ENCODE measurements at places on chromosomes 5 and 9.

DNA sequence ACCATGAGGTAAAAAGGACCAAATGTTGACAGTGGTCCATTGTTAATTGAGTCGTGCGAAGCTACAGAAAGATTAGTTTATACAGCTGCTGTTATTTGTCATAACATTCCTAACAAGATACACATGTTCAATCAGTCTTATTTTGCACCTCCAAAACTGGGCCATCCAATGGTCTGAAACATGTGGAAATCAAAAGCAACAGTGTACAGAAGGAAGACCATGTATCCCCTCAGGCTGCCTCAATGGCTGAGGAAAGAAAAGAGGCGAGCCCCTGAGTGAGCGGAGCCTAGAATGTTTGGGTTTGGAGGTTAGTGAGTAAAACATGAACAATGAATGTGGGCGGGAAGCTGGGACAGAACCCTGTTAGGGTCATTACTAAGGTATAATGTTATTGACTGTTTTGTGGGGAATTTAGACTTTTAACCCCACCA is 35.6 kb downstream of the NFIB start:
- H3K27ac ChIP-seq, result no peak overlapping the region
- no peaks in the 10 kb centered on the region for H3K27me3 ChIP-seq
- H3K36me3 ChIP-seq, result no peaks in the 10 kb centered on the region
- no peak for DNase-seq
- H3K4me3 ChIP-seq, result no peak overlapping the region

GRCh38 chr9:76562511-76562911 is 103.5 kb downstream of the GCNT1 start:
- H3K27ac ChIP-seq, result peak overlapping the region; percentile 4
- no peaks in the 10 kb centered on the region for H3K27me3 ChIP-seq
- DNase-seq, result no peak
- no peaks in the 10 kb centered on the region for H3K36me3 ChIP-seq
- H3K4me3 ChIP-seq, result no peak overlapping the region

DNA sequence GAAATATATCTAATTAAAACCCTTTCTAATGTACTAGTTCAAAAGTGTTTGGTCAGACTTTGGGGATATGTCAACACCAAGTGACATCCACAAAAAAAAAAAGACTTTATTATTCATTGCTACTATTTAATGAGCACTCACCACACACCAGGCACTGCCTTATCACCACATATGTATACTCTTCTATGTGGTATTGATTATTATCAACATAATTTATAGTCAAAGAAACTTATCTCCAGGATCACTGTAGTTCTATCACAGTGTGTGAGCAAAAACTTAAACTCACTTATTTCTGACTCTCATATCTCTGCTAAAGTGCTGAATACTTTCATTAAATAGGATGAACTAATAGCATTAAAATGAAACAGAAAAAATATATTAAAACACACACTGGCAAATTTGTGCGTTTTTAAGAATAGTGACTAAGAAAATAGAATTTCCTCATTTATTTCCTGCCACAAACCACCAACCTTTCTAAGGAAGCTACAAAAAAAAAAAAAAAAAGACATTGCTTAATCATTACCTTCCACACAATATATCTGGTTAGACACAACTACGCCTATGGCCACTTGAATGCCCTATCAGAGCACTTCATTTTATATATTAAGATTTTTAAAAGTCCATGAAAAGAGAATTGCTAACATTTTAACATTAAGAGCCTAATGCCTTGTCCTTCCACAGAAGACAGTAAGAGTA is 12.8 kb downstream of the SLCO4C1 start:
- no peaks in the 10 kb centered on the region for H3K36me3 ChIP-seq
- H3K27ac ChIP-seq, result no peak overlapping the region
- no peaks in the 10 kb centered on the region for H3K4me1 ChIP-seq

DNA sequence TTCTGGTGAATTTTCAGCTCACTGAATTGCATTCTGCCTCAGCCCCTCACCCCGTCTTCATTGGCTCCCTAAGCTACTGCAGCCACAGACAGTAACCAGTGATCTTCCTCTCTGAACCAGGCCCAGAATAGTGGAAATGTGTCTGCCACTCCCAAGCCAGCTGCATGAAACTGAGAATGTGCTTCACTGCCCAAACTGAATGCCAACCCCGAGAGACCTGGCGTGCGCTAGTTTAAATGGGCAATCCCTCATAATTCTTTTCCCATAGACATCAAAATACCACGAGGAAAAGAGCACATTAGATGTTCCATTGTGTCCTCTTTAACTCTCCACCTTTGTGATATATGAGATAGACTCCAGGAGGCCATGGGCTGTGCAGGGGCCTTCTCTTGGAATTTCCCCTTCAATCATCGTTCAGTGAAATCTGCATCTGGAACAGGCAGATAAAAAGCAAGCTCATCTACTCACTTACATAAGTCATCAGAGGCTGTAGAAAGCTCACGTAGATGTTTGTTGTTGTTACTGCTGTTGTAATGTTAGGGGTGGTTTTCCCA is 320.2 kb downstream of the NFIB start:
- no peaks in the 10 kb centered on the region for H3K36me3 ChIP-seq
- H3K4me1 ChIP-seq, result no peaks in the 10 kb centered on the region
- no peak overlapping the region for H3K27ac ChIP-seq
- DNase-seq, result no peak

DNA sequence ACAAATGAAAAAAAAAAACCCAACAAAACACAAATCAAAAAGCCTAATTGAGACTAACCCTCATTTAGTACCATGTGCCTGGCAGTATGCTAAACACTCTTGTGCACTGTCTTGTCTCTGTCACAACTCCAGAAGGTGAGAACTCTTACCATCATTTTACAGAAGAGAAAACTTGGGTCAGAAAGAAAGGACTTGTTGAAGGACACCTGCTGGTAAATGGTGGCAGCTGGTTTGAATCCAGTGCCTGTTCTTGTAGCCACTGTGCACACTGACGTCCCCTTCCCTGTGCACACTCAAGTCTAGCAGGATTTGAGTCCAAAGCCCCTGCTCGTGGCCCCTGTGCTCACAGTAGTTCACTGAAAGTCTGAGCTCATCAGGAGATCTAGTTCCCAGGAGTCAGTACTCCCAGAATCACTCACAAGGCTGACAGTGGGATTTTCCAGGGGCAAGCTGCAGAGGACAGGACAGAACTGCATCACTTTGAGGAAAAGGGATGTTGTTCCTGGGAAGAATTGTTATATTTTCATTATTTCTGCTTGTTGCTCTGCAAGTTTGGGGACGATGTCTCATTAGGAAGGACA is 43.0 kb upstream of the HSD17B4 start:
- H3K27ac ChIP-seq, result no peak overlapping the region
- no peaks in the 10 kb centered on the region for H3K36me3 ChIP-seq
- no peaks in the 10 kb centered on the region for H3K27me3 ChIP-seq
- peaks cover 5% of the 10 kb centered on the region for H3K4me1 ChIP-seq
- no peak overlapping the region for H3K4me3 ChIP-seq

- H3K4me3 ChIP-seq, result no peak overlapping the region
- H3K27me3 ChIP-seq, result no peaks in the 10 kb centered on the region
- H3K36me3 ChIP-seq, result no peaks in the 10 kb centered on the region
- H3K4me1 ChIP-seq, result no peaks in the 10 kb centered on the region
These were observed 69.3 kb downstream of the ANKRD31 start for GRCh38 chr5:75167345-75167744.

DNA sequence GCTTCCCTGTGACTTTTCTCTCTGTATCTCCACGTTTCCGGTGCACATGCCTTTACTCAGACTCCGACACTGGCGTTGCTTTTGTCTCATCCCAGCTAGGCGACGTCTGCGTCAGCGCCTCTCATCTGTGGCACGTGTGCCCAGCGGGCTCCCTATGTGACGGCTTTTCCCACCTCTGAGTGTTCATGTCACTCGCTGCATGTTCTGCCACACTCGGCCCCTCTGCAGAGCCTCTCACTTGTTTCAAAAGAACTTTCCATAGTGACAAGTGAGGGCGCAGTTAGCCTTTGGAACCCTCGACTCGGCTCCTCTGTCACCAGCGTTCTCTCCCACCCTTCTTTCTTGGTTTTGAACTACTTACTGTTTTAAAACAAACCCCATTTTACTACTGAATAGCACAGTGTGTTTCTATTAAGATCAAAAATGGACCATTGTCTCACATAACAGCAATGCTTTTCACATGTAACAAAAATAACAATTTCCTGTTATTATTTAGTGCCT is 113.4 kb upstream of the CACNA1B start:
- H3K36me3 ChIP-seq, result peaks cover 49% of the 10 kb centered on the region
- DNase-seq, result no peak
- H3K4me1 ChIP-seq, result peaks cover 7% of the 10 kb centered on the region
- H3K4me3 ChIP-seq, result no peak overlapping the region
- H3K27ac ChIP-seq, result no peak overlapping the region

GRCh38 chr9:5551368-5552150 is 41.2 kb downstream of the PDCD1LG2 start:
- H3K36me3 ChIP-seq, result no peaks in the 10 kb centered on the region
- no peak overlapping the region for H3K4me3 ChIP-seq
- no peaks in the 10 kb centered on the region for H3K4me1 ChIP-seq
- no peak for DNase-seq
- no peak overlapping the region for H3K27ac ChIP-seq

DNA sequence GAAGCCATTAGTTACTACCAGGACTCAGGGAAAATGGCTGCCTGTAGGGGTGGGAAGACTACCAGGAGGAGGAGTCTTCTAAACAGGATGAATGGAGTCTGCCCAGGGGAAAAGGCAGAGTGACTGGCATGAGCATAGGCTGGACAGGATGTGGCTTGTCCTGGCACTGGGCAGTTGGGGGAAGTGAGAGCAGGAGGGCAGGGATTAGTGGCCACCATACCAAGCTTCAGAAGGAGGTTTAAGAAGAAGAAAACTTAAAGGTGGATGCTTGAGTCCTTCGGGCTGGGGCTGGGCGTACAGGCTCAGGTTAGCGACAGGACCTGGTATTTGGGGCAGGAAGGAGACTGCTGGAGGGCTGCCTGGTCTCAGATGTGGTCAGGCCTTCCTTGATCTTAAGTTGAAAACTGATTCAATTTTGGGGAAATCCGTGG is 5.0 kb upstream of the NSD1 start:
- peak; percentile 44 for DNase-seq
- no peaks in the 10 kb centered on the region for H3K4me1 ChIP-seq
- H3K27ac ChIP-seq, result no peak overlapping the region
- no peaks in the 10 kb centered on the region for H3K36me3 ChIP-seq

GRCh38 chr5:56833325-56833724 is 18.0 kb downstream of the MAP3K1 start:
- no peak for DNase-seq
- no peaks in the 10 kb centered on the region for H3K36me3 ChIP-seq
- H3K27me3 ChIP-seq, result no peaks in the 10 kb centered on the region
- H3K4me1 ChIP-seq, result peaks cover 33% of the 10 kb centered on the region
- no peak overlapping the region for H3K4me3 ChIP-seq

DNA sequence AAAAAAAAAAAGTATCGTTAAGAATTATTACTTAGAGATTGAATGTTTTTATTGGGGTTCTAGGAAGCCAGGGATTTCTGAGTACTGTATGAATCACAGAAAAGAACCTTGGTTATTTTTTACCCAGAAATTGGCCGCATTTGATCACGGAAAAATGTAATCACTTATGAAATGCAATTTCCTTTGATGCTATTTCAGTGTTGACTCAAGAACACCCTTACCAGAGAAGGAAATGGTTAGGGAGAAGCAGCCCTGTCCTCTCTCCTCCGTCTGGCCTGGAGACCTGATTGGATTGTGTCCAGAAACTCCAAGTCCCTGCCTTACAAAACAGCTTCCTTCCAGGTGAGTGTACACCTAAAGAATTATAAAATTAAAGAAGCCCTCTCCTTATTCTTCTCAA is 116.7 kb downstream of the MED10 start:
- no peak overlapping the region for H3K27ac ChIP-seq
- DNase-seq, result no peak
- no peak overlapping the region for H3K4me3 ChIP-seq
- no peaks in the 10 kb centered on the region for H3K4me1 ChIP-seq

- no peak for DNase-seq
- H3K4me1 ChIP-seq, result peaks cover 11% of the 10 kb centered on the region
- no peak overlapping the region for H3K27ac ChIP-seq
- H3K27me3 ChIP-seq, result no peaks in the 10 kb centered on the region
These were observed 4.8 kb downstream of the PSMD5 start for GRCh38 chr9:120837921-120838320.

DNA sequence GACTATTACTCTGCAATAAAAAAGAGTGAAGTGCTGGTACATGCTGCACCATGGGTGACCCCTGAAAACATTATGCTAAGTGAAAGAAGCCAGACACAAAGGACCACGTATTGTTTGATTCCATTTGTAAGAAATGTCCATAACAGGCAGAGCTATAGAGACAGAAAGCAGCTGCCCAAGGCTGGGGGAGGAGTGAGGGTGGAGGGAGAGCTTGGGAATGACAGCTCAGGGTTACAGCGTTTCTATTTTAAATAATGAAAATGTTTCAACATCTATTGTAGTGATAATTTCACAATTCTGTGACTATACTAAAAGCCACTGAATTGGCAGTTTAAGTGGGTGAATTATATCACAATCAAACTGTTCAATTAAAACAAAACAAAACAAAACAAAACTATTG is 81.7 kb downstream of the MYO10 start:
- no peak overlapping the region for H3K4me3 ChIP-seq
- no peak for DNase-seq
- no peak overlapping the region for H3K27ac ChIP-seq
- no peaks in the 10 kb centered on the region for H3K27me3 ChIP-seq

DNA sequence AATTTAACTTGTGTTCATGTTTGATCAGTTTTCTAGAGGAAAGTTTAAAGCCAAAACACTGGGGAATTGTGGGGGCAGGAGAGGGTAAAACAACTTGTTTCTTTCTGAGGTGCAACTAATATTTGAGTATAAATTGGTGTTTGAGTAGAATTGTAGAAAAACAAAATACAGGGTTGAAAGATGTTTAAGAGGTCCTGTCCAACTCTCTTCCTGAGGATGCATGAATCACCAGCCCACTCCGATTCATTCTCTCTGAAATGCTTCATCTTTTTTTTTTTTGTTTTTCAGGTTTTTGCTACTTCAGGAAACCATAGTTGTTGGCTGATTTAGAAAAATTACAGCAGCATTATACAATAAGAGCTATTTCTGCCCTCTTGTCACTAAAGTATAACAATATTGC is 42.4 kb upstream of the TMC1 start:
- no peaks in the 10 kb centered on the region for H3K27me3 ChIP-seq
- no peak overlapping the region for H3K4me3 ChIP-seq
- H3K36me3 ChIP-seq, result no peaks in the 10 kb centered on the region
- no peak for DNase-seq
- H3K4me1 ChIP-seq, result peaks cover 20% of the 10 kb centered on the region
